ENCODE measurements at places on chromosomes 16 and 17.

DNA sequence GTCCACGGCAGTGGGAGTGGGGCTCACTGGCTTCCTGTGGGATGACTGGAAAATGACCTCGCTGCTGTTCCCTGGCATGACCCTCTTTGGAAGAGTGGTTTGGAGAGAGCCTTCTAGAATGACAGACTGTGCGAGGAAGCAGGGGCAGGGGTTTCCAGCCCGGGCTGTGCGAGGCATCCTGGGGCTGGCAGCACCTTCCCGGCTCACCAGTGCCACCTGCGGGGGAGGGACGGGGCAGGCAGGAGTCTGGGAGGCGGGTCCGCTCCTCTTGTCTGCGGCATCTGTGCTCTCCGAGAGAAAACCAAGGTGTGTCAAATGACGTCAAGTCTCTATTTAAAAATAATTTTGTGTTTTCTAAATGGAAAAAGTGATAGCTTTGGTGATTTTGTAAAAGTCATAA lies 7.8 kb upstream of the RNF213 start:
- no peak for DNase-seq

GRCh38 chr16:27321013-27321915 lies 7.5 kb downstream of the IL4R start:
- DNase-seq: no peak

- no peak for DNase-seq
These were observed 2.4 kb downstream of the SPN start for GRCh38 chr16:29665294-29666077.

GRCh38 chr17:58913552-58913951 lies 157.9 kb downstream of the PPM1E start:
- no peak for DNase-seq

GRCh38 chr17:36592316-36592715 lies 637 bp downstream of the DHRS11 start:
- DNase-seq: no peak

DNA sequence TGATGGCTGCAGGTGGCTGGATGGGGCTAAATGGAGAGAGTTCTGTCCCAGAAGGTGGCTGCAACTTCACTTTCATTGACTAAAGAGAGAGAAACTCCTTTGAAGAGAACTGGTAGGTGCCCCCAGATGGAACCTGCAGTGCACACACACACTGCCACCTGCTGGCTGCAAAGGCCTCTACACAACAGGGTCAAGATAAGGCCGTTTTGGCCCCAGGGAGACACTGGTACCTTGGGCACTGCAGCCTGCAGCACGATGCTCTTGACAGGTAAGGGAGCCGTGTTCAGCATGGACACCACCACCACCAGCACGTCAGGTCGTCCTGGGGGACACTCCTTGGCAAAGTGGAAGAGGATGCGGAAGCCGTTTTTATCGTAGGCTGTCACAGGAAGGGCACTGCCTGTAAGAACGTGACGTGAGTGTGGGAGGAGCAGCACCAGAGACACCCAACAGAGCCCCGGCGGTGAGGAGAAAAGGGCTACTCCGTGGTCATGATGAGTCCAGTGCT lies 22.7 kb downstream of the GGA3 start:
- peak; percentile 43 for DNase-seq

- peak; percentile 97 for DNase-seq
These were observed 1.3 kb downstream of the ATXN2L start for GRCh38 chr16:28823873-28824716.

DNA sequence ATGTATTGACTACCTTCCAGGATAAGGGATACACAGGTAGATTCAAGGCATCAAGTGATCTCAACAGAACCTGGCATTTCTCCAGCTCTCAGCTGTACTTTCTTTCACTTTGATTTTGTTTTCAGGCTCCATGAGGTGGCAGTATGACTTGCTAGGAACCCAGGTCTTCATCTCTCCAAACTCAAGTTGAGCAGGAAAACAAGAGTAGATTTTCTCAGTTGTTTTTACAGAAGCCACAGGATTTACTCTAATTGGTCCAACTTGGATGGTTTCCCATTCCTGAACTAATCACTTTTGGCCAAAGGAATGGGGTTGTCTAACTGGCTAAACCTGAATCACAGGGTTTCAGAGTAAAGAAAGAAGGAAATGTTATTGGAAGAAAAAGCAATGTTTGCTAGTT lies 146.6 kb downstream of the TRIM37 start:
- peak; percentile 21 for DNase-seq

DNA sequence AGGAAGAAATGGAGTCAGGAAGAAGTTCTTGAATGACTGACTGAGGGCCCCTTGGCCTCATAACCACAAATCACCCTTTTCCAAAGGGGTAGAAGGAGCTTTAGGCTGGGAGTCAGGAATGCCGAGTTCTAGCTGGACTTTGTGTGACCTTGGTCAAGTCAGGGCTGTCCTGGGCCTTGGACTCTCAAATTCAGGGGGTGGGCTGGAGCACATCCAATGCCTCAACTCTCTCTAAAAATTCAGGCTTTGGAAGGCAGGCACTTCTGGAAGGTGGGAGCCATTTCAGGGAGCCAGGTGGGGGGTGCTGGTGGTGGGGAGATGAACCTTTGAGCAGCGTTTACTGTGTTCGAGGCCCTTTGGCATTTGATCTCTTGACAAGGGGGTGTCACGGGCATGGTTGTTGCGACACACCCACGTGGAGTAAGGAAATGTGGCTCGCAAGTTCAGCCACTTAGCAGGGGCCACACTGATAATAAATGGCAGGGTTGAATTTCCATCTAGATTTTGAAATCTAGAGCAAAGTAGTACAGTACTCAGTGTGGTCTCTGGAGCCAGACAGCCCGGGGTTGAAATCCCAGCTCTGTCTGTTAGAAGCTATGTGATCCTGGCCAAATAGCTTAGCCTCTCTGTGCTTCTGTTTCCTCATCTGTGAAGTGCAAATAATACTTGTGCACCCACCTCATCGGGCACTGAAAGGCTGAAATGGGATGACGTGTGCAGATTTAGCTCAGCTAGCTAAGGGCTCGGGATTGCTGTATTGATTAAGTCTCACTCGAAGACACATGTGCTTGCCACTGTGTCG lies 47.1 kb upstream of the CIBAR2 start:
- no peak for DNase-seq

DNA sequence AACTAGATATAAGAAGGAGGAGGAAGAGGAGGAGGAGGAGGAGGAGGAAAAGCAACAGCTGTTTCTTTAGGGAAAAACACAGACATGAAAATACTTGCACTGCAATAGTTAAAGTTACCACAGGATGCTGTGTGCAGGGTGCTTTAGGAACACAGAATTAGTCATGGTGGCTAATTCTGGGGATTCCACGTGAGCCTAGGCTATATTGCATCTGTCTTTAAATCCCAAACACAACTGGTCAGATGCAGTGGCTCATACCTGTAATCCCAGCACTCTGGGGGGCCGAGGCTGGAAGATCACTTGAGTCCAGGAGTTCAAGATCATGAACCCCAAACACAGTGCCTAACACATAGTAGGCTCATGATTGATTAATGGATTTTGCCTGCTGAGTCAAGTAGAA lies 155.3 kb upstream of the C16orf82 start:
- DNase-seq: no peak

GRCh38 chr17:1036171-1036844 lies 39.4 kb downstream of the TIMM22 start:
- DNase-seq: no peak

- no peak for DNase-seq
These were observed 41.8 kb downstream of the GAS7 start for GRCh38 chr17:10156599-10156947.

DNA sequence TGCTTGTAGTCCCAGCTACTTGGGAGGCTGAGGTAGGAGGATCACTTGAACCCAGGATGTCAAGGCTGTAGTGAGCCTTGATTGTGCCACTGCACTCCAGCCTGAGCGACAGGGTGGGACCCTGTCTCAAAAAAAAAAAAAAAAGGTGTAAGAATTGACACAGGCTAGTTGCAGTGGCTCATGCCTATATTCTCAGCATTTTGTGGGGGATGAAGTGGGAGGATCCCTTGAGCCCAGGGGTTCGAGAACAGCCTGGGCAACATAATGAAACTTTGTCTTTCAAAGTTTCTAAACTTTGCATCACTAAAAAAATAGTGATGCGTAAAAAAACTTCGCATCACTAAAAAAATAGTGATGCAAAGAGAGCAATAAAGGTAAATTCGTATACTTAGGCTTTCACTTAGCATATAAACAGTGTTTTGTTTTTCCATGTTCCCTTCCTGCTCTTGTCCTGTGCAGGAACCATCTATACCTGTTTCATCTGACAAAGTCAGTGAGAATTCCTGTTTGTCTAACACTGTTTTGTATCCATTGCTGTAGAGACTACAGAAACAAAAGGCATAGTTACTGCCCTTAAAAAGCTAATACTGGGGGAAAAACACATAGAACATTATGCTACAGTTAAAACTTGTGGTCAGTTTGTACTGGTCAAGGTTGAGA lies 32.1 kb downstream of the CTCF start:
- DNase-seq: no peak

GRCh38 chr16:67236563-67237395 lies 9.8 kb downstream of the TMEM208 start:
- DNase-seq: no peak

DNA sequence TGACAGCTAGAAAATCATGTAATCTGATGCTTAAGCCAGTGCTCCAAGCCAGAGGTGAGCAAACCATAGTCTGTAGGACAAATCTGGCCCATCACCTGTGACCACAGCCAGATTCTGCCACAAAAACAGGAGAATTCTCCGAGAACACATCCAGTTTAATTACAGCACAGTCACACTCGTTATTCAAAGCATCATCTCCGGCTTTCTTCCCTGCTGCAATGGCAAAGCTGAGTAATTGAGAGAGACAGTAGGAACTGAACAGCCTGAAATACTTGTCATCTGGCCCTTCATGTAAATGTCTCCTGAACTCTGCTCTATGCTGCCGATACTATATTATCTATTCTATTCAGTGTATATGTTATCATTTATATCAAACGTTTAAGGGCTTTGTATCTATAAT lies 121.4 kb upstream of the FOXF1 start:
- DNase-seq: no peak

GRCh38 chr17:19238167-19238505 lies 970 bp downstream of the EPN2 start:
- no peak for DNase-seq

DNA sequence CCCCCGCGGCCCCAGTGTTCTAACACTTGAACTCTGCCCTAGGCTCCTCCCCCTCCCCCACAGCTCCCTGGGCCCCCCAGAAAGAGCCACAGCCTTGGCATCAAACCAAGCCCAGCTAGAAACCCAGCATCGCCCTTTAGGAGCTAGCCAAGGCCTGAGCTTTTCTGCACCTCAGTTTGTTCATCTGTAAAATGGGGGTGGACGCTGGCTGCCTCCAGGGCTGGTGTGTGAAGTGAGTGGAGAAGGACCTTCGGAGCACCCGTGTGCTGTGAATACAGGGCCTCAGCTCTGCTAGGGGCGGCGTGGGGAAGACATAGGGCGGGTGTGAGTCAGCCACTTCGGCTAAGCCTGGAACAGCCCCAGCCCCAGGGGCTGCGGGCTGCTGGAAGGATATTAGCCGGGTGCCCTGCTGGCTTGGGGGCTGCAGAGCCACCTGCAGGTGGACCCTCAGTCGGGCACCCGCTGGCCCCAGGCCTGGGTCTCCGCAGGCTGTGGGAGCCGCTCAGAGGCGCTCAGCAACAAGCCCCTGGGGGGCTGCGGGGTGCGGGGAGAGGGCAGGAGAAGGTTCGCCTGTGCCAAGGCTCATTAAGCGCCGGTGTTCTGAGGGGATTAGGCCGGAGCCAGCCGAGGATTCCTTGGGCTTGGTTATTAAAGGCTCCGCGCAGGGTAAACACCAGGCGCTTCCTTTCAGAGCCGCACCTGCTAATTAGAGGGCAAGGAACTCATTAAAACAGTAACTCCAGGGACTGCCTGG lies 217.0 kb upstream of the CIBAR2 start:
- DNase-seq: no peak

- no peak for DNase-seq
These were observed 5.5 kb upstream of the SLC25A35 start for GRCh38 chr17:8300627-8301242.

GRCh38 chr16:67661101-67661761 lies 471 bp downstream of the PARD6A start:
- no peak for DNase-seq

GRCh38 chr17:69677130-69677529 lies 262.6 kb downstream of the MAP2K6 start:
- no peak for DNase-seq

DNA sequence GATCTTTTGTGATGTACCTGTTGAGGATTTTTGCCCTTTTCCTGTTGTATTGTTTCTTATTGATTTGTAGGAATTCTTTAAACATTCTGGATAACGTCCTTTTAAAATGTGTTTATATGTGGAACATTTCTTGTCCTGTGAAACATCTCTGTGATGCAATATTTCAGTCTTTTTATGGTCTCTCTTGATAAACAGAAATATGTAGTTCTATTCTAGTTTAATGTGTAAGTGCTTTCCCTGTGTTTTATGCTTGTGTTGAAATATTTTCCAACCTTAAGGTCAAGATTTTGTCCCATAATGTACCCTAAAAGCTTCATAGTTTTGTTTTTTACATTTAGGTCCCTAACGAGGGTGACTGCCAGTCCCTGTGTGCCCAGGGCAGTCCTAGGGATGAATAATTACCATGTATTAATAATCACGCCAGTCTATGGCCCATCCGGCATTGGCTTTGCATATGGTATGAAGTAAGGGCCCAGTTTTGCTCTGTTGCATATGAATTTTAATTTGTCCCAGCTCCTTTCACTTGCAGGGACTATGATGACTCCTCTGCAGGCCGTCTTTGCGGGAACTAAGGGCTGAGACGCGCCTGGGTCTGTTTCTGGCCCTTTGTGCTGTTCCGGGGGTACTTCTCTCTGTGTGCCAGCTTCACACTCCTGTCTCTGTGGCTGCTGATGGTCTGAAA lies 44.2 kb downstream of the RPTOR start:
- no peak for DNase-seq

DNA sequence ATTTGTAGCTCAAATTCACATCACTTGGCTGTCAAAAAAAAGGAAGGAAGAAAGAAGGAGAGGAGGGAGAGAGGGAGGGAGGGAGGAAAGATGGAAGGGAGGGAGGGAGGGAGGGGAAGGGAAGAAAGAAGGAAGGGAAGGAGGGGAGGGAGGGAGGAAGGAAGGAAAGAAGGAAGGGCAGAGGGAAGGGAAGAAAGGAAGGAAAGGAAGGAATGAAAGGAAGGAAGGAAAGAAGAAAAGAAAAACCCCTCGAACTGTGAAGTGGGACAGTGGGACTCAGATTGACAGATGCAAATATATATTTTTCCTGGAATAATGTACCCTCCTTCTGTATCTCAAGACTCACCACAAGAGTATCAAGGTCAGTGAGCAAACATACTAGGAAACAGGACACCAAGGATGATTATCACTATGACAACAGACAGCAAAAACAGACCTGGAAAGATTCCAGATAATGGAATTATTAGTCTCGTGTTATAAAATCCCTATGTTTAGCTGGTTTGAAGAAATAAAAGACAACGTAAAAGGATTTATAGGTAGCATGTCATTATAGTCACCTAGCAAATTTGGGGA lies 24.2 kb upstream of the ABCA3 start:
- DNase-seq: no peak

DNA sequence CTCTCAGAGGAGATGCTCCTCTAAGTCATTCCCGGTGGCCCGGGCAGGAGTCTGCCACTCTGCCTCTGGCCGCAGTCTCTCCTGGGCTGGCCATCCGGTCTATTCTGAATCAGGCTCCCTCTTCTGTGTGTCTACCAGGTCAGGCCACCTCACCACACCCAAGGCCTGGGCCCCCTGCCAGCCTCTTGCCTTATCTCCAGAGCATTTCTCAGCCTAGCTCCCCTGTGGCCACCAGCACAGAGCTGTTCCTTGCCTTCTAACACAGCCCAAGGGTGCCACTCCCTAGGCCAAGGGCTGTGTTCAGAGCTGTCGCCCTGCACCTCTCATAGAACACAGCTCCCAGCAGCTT lies 55.3 kb downstream of the MYO18A start:
- DNase-seq: no peak
